ENCODE measurements at places on chromosomes 11 and 22. TPM values are rescaled to one million over a fixed set of nuclear protein-coding genes. Genes with fewer than 3 reads are reported as not detected.

Gene GTSE1
- 1.1 TPM for total RNA-seq

DNA sequence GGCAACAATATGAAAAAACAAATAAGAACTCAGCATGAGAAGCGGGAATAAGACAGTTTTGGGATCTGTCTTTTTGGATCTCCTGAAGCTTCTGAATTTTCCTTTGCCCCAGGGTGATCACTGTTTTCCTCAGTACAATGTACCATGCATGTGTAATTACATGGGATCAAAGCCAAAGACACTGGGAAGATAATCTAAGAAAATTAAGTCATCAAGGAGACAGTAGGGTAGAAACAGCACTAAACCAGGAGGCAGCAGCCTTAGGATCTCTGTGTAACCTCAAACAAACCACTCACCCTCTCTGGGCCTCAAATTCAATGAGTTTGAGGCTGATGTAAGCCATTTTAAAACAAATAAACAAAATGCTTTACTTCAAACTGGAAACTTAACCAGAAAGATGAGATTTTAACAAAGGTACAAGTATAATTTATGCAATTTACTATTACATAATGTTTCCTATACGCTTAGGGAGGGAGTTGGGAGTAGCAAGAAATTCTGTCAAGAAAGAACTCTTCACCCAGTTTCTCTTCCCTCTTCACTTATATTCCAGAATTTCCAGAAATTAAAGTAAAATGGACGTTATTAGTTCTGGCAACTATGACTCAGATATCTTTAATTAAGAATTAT, 77.0 kb downstream of the RAB30 start:
- DNase-seq, result no peak

- DNase-seq, result no peak
Observed at GRCh38 chr11:68935066-68935465, 31.4 kb downstream of the IGHMBP2 start.

DNA sequence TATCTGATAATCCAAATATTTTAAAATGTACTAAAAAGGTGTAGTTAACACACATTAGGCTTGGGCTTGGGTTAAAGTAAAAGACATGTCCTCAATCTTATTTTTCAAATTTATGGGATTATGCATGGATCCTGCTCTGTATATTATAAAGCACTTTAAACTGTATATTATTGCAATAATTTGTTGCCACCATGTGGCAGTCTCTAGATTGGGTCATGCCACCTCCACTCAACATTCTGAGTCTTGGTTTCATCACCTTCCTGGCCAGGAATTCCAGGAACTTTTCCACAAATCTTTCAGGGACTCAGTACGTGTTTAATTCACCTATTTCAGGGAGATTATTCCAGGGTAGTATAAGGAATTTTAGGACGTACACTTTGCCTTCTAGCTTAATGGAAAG, 695.5 kb downstream of the FAM181B start:
- no peak for DNase-seq

- no peak for DNase-seq
Observed at GRCh38 chr22:29979777-29980321, 96.9 kb downstream of the MTMR3 start.
